ENCODE measurements at places on chromosomes 3 and 15. TPM values are rescaled to one million over a fixed set of nuclear protein-coding genes. Genes with fewer than 3 reads are reported as not detected.

The C15orf62 gene
- total RNA-seq = 0.10 TPM

The CFAP44 gene
- total RNA-seq = 2.1 TPM

The P2RY12 gene
- total RNA-seq = 0.76 TPM

The LRTM1 gene
- not detected for total RNA-seq

The PLA1A gene
- 0.78 TPM for total RNA-seq

The DCBLD2 gene
- 51.2 TPM for total RNA-seq

The ATP10A gene
- total RNA-seq = 0.50 TPM

The KIF7 gene
- 3.1 TPM for total RNA-seq

The RNU5B-1 gene
- not detected for total RNA-seq

DNA sequence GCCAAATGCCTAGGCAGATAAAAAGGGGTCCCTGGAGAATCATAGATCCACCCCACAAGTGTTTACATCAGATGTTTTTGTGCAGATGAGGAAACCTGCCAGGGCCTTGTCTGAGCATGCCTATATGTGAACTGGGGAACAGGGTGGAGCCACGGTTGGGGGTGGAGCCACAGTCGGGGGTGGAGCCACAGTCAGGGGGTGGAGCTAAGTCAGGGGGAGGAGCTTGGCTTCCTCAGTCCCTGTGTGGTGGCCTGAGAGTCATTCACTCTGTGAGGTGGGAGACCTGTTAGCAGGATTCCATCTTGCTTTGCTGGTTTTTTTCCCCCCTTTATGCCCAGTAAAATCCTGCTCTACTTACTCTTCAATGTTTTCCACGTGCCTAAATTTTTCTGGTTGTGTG is 57.8 kb upstream of the TGFBR2 start:
- DNase-seq = no peak
- peaks cover 41% of the 10 kb centered on the region for H3K4me1 ChIP-seq
- no peaks in the 10 kb centered on the region for H3K27me3 ChIP-seq
- no peaks in the 10 kb centered on the region for H3K36me3 ChIP-seq

DNA sequence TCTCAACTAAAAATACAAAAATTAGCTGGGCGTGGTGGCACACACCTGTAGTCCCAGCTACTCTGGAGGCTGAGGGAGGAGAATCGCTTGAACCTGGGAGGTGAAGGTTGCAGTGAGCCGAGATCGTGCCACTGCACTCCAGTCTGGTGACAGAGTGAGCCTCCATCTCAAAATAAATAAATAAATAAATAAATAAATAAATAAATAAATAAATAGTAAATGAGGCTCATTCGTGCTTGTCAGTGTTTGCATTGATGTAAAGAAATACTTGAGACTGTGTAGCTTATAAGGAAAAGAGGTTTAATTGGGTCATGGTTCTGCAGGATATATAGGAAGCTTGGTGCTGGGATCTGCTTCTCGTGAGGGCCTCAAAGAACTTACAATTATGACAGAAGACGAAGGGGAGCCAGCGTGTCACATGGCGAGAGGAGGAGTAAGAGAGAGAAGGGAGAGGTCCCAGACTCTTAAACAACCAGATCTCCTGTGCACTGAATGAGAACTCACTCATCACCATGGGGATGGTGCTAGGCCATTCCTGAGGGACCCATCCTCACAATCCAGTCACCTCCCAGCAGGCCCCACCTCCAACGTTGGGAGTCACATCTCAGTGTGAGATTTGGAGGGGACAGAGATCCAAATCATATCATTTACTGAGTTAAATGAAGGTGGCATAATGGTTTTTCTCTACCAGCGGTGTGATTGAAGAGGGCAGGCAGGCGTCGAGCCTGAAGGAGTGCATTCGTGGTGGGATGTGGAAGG is 104.5 kb downstream of the FNDC3B start:
- H3K27ac ChIP-seq = no peak overlapping the region
- DNase-seq = no peak
- H3K36me3 ChIP-seq = no peaks in the 10 kb centered on the region
- H3K4me3 ChIP-seq = no peak overlapping the region

- DNase-seq = no peak
- H3K4me3 ChIP-seq = no peak overlapping the region
- H3K4me1 ChIP-seq = peaks cover 45% of the 10 kb centered on the region
- peak overlapping the region; percentile 37 for H3K27ac ChIP-seq
Observed at GRCh38 chr15:68584756-68585573, 6.2 kb downstream of the CORO2B start.

GRCh38 chr3:166688665-166689064 is 691.4 kb downstream of the ZBBX start:
- no peaks in the 10 kb centered on the region for H3K36me3 ChIP-seq
- H3K27me3 ChIP-seq = no peaks in the 10 kb centered on the region
- H3K27ac ChIP-seq = no peak overlapping the region
- no peak overlapping the region for H3K4me3 ChIP-seq
- no peak for DNase-seq

- H3K4me1 ChIP-seq = peaks cover 4% of the 10 kb centered on the region
- no peaks in the 10 kb centered on the region for H3K36me3 ChIP-seq
- DNase-seq = no peak
- H3K27ac ChIP-seq = no peak overlapping the region
- H3K27me3 ChIP-seq = peaks cover 3% of the 10 kb centered on the region
Observed at GRCh38 chr3:23017801-23018200, 185.3 kb upstream of the UBE2E2 start.

DNA sequence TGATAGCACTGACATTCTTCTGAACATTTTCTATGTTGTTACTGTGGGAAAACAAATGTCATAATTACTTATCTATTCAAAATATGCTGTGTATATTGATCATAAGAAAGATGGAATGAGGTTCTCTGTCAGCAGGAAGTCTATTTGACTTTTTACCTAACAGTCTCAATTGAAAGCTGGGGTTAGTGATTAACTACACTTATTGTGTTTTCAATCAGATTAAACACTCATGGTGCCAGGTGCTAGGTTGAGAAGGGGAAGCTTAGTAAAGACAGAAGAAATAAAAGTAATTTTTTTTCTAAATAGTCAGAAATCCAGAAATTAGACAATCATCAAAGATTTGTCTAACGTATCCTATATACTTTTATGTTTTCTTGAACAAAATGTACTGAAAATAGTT is 281.0 kb upstream of the NR2E3 start:
- H3K27me3 ChIP-seq = no peaks in the 10 kb centered on the region
- peaks cover 4% of the 10 kb centered on the region for H3K4me1 ChIP-seq
- no peak for DNase-seq
- H3K4me3 ChIP-seq = no peak overlapping the region

GRCh38 chr15:73955861-73956742 is 29.8 kb downstream of the LOXL1 start:
- no peak overlapping the region for H3K4me3 ChIP-seq
- no peaks in the 10 kb centered on the region for H3K27me3 ChIP-seq
- no peak for DNase-seq

DNA sequence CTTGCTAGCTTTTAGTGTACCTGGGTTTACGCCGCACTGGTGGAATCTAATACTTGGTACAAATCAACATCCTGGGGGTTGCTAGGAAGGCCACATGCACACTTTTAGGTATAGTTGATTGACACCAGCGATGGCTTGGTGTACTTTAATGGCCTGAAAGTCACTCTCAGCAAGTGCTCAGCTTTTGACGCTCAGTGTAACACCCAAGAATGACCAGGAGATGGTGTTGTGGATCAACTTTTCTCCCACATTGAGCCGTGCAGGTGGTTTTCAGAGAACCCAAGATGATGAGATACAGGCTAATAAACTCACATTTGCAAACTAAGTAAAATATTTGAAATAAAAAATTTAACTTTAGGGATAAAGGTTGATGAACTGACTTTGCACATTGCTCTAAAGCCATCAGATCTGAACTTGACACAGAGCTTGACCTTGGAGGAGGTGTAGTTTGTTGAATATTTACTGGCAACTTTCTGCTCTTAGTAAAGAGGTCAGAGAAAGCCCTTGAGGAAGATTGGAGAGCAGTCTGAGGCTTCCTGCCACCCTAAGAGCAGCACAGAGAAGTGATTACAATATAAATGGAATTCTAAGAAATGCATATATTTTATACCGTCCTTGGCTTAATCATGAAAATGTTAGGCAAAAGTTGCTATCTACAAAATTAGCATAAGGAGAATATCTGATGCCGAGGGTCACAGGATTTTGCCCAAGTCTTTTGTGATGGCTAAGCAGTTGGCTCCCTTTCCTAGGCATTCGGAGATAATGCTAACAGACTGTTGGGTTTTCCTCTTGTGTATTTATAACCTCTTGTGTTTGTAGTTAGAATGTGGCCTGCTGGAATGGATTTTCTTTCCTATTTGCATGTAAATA is 143.4 kb upstream of the RASGRP1 start:
- no peaks in the 10 kb centered on the region for H3K36me3 ChIP-seq
- no peak overlapping the region for H3K27ac ChIP-seq
- DNase-seq = no peak
- H3K4me1 ChIP-seq = no peaks in the 10 kb centered on the region
- H3K4me3 ChIP-seq = no peak overlapping the region

GRCh38 chr3:127479449-127479848 is 111.1 kb downstream of the TPRA1 start:
- H3K27me3 ChIP-seq = peaks cover 3% of the 10 kb centered on the region
- H3K36me3 ChIP-seq = no peaks in the 10 kb centered on the region
- H3K27ac ChIP-seq = no peak overlapping the region

DNA sequence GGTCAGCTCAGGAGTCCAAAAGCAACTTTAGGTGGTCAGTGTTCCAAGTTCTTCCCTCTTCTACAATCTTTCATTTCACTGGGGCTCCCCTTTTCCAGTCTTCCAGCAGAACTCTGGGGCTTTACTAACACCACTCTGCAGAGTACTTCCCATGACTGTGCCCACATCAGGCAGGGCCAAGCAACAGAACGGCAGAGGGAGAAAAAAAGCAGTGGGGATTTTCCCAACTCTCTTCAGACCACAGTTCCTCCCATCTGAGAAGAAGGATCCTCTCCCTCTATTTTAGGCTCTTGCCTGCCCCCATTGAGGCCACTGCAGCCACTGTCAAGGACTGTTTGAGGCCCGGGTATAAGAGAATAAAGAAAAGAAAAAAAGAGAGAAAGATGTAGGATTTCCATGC is 70.7 kb downstream of the TTBK2 start:
- H3K4me1 ChIP-seq = no peaks in the 10 kb centered on the region

- no peaks in the 10 kb centered on the region for H3K4me1 ChIP-seq
- H3K36me3 ChIP-seq = no peaks in the 10 kb centered on the region
- H3K27me3 ChIP-seq = no peaks in the 10 kb centered on the region
- H3K4me3 ChIP-seq = no peak overlapping the region
- no peak for DNase-seq
Observed at GRCh38 chr3:146259880-146260589, 9.1 kb upstream of the PLSCR4 start.

GRCh38 chr3:17336291-17336690 is 406.1 kb downstream of the TBC1D5 start:
- no peaks in the 10 kb centered on the region for H3K36me3 ChIP-seq
- H3K27ac ChIP-seq = no peak overlapping the region
- no peaks in the 10 kb centered on the region for H3K27me3 ChIP-seq
- peaks cover 18% of the 10 kb centered on the region for H3K4me1 ChIP-seq
- no peak overlapping the region for H3K4me3 ChIP-seq

- H3K27me3 ChIP-seq = no peaks in the 10 kb centered on the region
- no peaks in the 10 kb centered on the region for H3K4me1 ChIP-seq
- H3K27ac ChIP-seq = no peak overlapping the region
- DNase-seq = peak; percentile 25
Observed at GRCh38 chr3:38843898-38844297, 27.9 kb upstream of the SCN10A start.

GRCh38 chr3:149519912-149520311 is 45.4 kb downstream of the TM4SF4 start:
- H3K27ac ChIP-seq = no peak overlapping the region
- H3K27me3 ChIP-seq = no peaks in the 10 kb centered on the region
- H3K4me3 ChIP-seq = no peak overlapping the region
- H3K36me3 ChIP-seq = no peaks in the 10 kb centered on the region
- no peak for DNase-seq

DNA sequence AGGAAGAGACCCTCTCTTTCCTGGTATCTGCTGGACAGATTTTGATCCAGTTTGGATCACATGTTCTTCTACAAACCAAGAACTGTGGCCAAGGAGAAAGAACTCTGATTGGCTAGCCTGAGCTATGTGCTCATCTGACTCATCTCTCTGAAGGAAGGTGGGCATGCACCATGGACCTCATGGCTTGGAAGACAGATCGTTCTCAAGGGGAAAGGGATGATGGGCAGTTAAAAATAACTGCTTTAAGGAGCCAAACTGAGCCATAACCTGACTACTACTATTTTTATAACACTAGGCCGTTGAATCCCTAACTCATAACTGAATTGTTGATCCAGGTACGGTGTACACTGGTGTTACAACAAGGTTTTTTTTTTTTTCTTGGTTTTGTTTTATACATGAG is 112.4 kb downstream of the B3GALNT1 start:
- H3K4me3 ChIP-seq = no peak overlapping the region
- H3K4me1 ChIP-seq = no peaks in the 10 kb centered on the region
- H3K27me3 ChIP-seq = no peaks in the 10 kb centered on the region
- DNase-seq = no peak
- H3K27ac ChIP-seq = no peak overlapping the region

DNA sequence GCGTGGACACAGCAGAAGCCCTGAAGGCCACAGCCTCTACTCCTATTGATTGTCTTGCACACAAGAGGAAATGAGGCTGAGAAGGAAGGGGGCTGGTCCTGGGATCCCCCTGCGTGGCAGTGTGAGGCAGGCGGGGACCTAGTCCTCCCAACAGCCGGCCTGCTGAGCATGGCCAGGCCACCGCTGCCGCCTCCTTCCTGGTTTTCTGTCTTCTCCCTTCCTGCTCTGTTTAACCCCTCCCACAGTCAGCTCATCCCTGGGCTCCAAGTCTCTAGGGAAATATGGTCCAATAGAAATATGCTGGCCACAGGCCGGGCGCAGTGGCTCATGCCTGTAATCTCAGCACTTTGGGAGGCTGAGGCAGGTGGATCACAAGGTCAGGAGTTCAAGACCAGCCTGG is 42.1 kb upstream of the HES1 start:
- H3K36me3 ChIP-seq = no peaks in the 10 kb centered on the region
- no peak overlapping the region for H3K4me3 ChIP-seq

GRCh38 chr3:197501496-197501878 is 54.3 kb downstream of the BDH1 start:
- H3K4me1 ChIP-seq = no peaks in the 10 kb centered on the region
- peaks cover 6% of the 10 kb centered on the region for H3K27me3 ChIP-seq
- no peaks in the 10 kb centered on the region for H3K36me3 ChIP-seq
- H3K27ac ChIP-seq = no peak overlapping the region
- no peak for DNase-seq

DNA sequence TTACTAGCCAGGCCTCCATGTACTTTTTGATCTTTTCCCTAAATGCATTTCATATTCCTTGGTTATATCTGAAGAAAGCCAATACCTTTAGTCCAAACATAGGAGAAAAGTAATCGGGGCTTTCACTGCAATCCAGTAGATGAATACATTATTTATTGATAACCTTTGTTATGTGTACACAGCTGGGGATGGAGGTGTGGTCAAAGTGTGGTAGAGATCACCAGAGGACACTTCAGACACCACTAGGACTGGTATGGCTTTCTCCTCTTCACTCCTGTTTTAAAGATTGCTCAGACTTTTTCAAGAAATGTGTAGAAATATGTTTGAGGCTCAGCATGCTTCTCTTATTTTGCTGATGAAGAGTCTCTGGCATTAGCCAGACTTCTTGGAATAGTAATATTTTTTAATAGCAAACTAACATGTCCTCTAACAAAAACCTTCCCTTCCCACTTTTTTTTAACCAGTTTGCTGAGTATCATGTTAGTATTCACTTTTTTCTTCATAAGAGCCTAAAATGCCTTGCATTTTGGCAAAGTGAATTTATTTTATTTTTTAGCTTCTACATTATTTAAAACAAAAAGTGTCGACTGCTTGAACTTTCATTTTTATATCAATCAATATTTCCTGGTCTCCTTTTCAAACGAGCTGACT is 65.6 kb upstream of the MBNL1 start:
- no peak overlapping the region for H3K27ac ChIP-seq
- peak overlapping the region; percentile 20 for H3K4me3 ChIP-seq
- no peaks in the 10 kb centered on the region for H3K27me3 ChIP-seq
- no peaks in the 10 kb centered on the region for H3K36me3 ChIP-seq
- DNase-seq = no peak
